ENCODE measurements at places on chromosomes 11 and 22.

GRCh38 chr11:36427079-36427478, 83.0 kb downstream of the TRAF6 start:
- no peak for DNase-seq

DNA sequence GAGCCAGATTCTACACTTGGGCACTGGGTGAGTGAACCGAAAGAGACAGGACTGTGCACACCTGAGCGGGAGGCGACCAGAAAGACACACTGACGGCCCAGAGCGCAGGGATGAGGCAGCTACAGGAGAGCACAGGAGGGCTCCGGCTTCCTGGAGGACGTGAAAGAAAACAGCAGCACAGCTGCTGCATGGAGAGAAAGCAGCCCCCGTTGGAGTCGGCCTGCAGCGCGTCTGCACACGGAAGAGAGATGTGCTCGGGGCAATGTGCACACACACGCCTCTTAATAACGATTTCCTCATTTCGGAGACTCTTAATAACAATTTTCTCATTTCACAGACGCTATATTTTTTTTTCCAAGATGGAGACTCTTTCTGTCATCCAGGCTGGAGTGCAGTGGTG, 160.4 kb downstream of the CTTN start:
- DNase-seq: no peak

DNA sequence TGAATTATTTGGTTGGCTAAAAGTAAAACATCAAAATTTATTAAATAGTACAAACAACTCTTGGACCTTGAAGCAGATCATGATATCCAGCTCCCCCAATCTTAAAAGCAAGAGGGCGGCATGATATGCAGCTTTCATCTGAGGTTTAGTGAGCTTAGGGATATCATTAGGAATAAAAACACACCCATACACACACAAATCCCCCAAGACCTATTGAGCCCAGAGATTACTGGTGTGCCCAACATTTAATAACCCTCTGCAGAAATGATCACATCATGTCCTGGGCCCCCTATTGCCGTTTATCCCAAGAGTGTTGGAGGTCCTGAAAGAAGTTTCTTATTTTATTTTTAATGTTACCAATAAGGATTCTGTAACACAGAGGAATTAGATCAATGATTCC, at the start of gene OR8D1:
TSS of gene OR8D1 (minus strand) at position 101 of the 400 bp plus-strand sequence. CDS start 3,183 bp downstream, outside the sequence.
- no peak for DNase-seq

GRCh38 chr22:35590634-35591295, 26.4 kb downstream of the MB start:
- no peak for DNase-seq

GRCh38 chr22:22938672-22939587, 51.3 kb downstream of the IGLL5 start:
- DNase-seq: no peak

- no peak for DNase-seq
These were observed 1.2 kb downstream of the HIKESHI start for GRCh38 chr11:86303257-86303656.

DNA sequence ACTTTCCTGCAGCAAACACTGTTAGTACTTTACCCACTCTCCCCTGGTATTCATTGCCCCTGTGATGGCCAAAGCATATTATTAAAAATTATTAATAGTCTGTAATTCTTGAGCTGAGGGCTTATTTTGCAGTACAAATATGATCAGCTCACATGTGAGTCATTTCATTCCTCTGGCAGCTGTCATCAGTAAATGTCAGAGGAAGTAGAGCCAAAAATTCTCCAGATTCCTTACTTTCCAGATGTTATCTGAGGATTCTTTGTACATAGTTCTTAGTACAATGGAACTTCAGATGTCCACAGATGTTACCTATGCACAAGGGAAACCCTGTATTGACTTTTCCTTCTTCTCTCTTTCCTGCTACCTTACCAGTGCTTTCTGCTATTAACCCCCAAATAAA, 12.5 kb downstream of the OR5B3 start:
- no peak for DNase-seq

DNA sequence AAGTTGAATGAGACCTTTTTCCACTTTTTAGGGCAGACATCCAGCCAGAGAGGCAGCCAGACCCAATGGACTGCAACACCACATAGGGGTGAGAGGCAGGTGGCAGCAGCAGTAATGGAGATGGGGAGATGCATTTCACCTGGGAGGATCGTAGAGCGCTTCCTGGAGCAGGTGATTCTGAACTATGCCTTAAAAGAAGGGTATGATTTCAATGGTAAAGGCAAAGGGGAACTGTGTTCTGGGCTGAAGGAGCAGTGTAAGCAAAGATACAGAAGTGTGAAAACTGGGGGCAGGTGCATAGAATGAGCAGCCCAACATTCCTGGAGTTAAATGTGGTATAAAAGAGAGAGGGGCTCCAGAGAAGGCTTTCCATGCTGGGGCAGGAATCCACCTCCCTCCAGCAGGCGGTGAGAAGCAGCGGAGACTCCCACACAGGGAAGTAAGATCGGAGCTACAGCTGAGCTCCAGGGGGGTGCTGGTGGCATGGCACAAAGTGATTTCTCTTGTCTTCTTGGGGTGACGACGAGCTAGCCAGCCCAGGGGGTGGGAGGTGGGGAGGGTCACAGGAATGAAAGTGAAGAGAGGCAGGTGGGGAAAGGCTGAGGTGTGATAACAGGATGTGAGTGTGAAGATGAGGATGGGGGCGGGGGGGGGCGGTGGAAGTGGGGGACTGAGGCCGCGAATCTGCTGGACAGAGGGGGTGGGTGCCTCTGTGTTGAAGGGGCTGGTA, 4.3 kb upstream of the SERHL2 start:
- DNase-seq: no peak

Data from stimulated activated CD4-positive, alpha-beta T cell treated with anti-CD3 and anti-CD28 coated beads, Interleukin-4, amount 100 ng/mL, for 48 hours (primary cell).